ENCODE measurements at places on chromosomes 5 and 9.
A peak's percentile ranks its signal among the peaks of the same experiment; 100 is the strongest.

DNA sequence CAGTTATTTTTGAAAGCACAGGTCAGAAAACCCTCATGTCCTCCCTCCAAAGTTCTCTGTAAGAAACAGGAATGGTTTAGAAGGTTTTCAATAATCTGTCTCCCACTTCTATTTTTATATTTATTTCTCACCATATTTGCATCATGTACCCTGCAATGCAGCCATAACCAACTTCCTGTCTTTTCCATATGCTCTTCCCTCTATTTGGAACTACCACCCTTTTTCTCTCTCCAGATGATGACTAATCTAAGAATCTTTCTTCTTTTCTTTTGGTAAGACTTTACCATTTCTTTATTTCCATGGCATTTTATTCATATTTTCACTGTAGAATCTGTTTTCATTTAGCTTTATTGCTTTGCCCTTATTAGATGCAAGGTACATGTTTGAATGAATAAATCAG, 33.9 kb downstream of the MAN2A1 start:
- no peak for DNase-seq

DNA sequence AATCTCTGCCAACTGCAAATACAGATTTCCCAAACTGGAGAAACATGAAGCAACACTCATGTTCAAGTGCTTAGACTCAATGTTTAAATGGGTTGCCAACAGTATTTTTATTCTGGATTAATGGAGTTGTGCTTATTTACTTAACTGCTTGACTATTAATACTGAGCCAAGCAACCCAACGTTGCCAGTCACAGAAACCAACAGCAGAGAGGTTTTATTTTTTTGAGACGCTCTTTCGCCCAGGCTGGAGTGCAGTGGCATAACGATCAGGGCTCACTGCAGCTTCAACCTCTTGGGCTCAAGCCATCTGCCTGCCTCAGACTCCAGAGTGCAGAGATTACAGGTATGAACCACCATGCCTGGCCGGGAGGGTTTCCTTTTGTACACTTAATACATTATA, 8.5 kb upstream of the TMEM268 start:
- no peak for DNase-seq

DNA sequence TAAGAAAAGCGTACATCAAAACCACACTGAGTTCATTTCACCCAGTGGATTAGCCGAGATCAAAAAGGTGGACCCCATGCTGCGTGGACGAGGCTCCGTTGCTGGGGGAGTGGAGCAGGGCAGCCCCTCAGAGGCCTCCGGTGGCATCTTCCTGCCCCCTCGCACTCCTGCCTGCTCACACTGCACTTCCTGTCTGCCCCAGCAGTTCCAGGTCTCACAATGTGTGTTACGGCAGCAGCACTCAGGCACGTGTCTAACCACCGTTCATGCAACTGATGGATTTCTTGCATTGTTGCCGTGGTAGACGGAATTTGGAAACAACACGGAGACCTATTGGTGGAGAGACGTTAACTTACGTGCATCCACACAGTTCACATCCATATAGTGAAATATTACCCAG, 196.6 kb upstream of the OTULINL start:
- no peak for DNase-seq

- peak; percentile 24 for DNase-seq
Observed at GRCh38 chr9:131833083-131833482, 93.2 kb upstream of the RAPGEF1 start.

DNA sequence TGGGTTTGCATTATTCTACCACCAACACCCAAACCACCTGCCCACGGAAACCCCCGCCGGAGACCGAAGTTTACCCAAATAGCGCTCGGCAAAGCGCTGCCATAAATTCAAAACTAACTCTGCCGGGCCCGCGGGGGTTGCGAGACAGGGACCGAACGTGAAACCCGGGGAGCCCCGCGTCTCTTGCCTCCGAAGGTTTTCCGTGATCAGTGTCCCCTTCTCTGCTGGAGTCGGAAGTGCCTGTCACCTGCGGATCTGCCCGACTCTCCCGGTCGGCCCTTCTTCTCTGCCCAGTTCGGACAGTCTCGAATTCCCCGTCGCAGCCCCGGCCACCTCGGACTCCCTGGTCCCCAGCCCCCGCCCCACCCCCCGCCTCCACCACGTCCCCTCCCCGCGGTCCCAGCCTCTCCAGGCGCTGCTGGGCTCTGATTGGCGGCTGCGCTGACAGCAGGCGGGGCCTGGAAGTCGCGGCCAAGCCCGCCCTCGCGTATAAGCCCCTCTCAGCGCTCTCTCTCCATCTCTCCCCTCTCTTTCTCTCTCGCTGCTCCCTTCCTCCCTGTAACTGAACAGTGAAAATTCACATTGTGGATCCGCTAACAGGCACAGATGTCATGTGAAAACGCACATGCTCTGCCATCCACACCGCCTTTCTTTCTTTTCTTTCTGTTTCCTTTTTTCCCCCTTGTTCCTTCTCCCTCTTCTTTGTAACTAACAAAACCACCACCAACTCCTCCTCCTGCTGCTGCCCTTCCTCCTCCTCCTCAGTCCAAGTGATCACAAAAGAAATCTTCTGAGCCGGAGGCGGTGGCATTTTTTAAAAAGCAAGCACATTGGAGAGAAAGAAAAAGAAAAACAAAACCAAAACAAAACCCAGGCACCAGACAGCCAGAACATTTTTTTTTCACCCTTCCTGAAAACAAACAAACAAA, at the start of gene RORB:
TSS of gene RORB (plus strand) at position 517 of the 929 bp plus-strand sequence. CDS start 642 bp downstream, outside the sequence.
- no peak for DNase-seq

- no peak for DNase-seq
Observed at GRCh38 chr5:78339617-78340436, 20.6 kb upstream of the SCAMP1 start.

DNA sequence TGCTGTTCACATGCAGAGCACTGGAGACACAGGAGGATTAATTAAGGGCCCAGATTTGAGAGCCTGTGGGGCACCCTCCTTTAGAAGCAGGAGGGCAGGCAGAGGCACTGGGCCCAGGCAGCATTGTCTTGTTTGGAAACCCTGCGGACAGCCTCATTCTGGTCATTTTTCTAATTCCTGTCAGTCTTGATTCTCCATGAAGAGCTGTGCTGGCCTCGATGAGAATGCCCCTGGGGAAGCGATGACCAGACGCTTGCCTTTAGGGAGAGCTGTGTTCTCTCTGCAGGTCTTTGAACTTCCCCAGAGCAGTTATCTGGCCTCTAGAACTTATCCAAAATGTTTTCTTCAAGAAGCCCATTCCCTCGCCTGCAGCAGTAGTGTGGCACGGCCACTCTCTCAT, 117.8 kb upstream of the PTCH1 start:
- no peak for DNase-seq
